Foreskin melanocyte (primary cell): ENCODE measurements at places on chromosomes 11 and 22.

DNA sequence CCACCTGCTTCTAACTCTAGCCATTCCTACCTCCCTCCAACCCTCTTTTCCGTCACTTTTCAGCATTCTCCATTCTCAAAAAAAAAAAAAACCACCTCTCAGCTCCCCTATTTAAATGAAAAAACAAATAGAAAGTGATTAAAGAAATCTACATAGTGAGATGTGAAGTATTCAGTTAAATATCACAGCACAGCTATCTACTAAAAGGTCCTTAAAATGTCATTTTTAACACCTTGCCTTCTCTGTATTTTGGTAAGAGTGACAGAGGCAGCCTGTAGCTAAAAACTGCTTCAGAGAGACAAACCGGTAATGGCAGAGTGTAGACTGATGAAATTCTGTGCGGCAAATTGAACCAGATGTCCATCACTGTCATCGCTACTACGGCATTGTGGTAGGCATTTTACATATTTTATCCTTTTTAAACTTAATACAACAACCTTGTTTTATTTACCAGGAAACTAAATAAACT, 346 bp upstream of the ALG9 start:
- no peak for DNase-seq

DNA sequence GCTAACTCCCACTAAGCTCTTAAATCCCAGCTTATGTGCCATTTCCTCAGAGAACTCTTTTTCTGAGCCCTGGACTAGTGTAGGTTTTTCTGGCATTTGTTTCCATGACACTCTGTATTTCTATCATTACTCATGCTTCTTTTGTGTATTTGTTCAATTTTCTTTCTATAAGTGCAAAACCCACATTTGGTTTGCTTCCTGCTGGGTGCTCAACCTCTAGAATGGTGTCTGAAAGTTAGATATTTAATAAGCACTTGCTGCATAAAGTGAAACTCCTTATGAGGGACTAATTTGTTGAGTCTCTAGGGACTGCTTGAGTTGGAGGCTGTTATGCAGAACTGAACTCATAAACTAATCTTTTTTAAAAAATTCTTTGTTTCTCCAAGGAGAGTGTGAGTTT, 68.6 kb downstream of the SYT9 start:
- no peak for DNase-seq

DNA sequence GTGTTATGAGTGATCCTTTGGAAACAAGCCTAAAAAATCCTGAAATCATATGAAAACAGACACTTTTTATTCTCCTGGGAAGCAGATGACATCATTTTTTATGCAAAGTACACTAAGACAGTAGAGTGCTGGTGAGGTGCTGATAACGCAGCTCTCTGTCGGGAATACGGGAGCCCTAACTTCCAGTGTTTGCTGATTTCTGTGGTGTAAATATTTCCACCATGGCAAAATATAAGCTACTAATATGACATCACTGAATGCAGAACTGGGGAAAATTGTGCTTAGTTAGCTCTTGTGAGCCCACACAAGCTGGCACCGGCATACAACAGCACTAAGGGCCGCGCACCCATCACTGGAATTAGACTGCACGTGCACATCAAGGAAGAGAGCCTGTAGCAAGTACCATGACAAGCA, 82.6 kb downstream of the FAM76B start:
- DNase-seq = no peak

GRCh38 chr22:46339956-46340355, 4.4 kb downstream of the TRMU start:
- DNase-seq = no peak
